Glutamatergic neuron (in vitro differentiated cells): ENCODE measurements at places on chromosomes 1 and 21. TPM values are rescaled to one million over a fixed set of nuclear protein-coding genes. Genes with fewer than 3 reads are reported as not detected.

Gene KCNE1
- 1.6 TPM for total RNA-seq

Gene PLA2G5
- not detected for total RNA-seq

DNA sequence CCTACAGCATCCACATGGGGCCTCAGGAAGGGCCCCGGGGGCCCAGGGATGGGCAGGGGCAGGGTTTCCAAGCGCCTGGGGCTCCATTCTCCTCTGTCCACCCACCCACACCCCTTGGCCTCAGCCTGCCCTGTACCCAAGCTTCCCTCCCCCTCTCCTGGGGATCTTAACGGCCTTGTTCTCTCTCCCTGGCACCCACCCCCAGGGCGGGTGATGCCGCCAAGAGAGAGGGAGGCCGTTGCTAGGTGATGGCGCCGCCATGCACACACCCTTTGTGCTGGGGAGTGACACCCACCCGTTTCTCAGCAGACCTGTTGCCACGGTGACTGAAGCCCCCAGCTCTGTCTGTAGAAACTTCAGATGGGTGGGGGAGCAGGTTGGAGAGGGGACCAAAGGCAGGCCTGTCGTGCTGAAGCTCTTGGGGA, 7.6 kb downstream of the GPR37L1 start:
- no peak for DNase-seq

Gene DNASE2B
- not detected for total RNA-seq

Gene CDC20
- 22.5 TPM for total RNA-seq

DNA sequence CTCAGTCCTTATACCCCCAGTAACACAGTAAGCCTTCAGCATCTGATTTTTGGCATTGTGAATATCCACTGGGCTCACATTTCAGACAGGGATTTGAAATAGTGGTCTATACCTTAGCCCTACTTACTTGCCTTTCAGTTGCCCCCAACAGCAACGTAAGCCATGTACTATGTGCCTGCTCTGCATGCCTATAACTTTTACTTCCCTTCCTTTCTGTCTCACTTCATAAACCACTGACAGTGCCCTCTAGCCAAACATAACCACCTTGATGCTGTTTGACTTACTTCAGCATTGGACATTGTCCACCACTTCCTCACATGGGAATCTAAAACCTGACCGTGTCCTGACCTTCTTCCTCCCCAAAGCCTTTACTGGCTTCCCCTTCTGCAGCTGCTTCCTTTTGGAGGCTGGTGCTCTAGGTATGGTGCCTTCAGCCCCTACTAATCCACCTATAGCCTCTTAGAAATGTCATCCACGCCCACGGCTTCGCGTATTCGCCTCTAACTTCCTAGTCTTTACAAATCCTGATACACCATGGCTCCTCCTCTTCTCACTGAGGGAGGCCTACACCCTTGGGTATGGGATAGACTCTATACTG, 3.6 kb upstream of the ZNF672 start:
- DNase-seq = no peak

GRCh38 chr1:224726441-224727182, 110.5 kb downstream of the CNIH3 start:
- DNase-seq = no peak

DNA sequence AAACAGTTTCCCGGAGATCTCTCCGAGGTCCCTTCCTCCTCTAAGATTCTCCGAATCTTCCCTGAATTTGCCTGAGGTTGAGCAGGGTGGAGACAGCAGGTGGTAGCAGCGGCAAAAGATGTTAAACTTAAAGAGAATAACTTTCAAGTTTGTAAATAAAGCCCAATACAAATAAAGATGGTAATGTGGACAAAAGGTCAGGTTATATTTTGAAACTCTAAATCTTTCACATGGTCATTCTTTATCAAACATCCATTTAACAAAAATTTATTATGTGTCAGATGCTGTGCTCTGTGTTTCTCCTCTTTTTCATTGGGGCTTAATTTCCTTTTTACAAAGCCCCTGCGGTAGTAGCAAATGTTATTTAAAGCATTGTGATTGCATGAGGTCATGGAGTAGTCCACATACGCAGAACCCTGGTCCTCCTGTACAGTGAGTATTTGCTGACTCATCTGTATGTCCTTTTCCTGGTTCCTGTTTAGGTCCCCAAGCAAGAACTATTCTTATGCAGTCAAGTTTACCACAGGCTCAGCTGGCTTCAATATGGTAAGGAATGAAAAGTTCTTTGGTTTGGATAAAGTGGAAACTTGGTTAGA, 119.2 kb downstream of the ITSN1 start:
- DNase-seq = no peak

- DNase-seq = no peak
These were observed 522.2 kb upstream of the NEGR1 start for GRCh38 chr1:72804541-72804940.

GRCh38 chr21:43203591-43203990, 34.8 kb downstream of the CRYAA start:
- DNase-seq = no peak

- no peak for DNase-seq
These were observed 166.7 kb downstream of the ADGRL4 start for GRCh38 chr1:78839704-78840277.

Gene RNU1-4
- total RNA-seq = 3,598 TPM

- no peak for DNase-seq
These were observed 101.5 kb downstream of the ATP1B1 start for GRCh38 chr1:169207797-169208520.

GRCh38 chr21:38879912-38880576, 74.3 kb downstream of the ETS2 start:
- DNase-seq = no peak

GRCh38 chr1:6426277-6426971, 1.8 kb downstream of the ESPN start:
- DNase-seq = no peak

Gene C1orf115
- 30.5 TPM for total RNA-seq

DNA sequence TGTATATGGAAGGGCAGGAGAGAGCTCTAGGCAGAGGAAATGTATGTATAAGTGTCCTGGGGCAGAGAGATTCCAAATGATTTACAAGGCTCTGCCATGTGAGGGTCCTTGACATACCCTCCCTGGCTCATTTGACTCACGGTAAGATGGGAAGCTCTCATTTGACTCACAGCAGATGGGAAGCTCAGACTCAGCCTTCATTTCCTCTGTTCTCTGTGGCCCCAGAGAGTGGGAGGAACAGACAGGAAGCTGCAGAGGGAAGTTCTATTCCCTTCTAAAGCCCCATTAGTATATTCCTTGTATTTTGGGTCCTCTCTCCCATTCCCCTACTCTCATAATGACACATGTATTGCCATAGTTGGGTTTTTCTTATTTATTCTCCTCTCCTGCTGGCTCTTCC, 44.9 kb downstream of the FOXD2 start:
- no peak for DNase-seq

Gene AMY1B
- total RNA-seq = not detected

DNA sequence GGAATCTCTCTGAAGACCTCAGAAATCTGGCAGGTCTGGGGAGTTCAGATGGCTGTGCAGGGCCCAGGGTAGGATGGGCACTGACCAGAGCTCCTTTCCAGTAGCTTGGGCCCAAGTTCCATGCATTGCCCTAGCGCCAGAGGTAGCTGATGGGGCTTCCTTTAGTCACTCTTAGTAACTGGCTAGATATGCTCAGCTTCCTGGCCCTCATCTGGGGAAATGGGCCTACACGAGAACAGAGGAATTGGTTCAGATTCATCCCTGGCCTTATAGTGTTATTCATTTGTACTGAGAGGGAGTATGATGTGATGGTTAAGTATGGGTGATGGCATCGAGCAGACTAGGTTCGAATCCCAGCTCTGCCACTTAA, 15.5 kb upstream of the PSMB2 start:
- DNase-seq = no peak

DNA sequence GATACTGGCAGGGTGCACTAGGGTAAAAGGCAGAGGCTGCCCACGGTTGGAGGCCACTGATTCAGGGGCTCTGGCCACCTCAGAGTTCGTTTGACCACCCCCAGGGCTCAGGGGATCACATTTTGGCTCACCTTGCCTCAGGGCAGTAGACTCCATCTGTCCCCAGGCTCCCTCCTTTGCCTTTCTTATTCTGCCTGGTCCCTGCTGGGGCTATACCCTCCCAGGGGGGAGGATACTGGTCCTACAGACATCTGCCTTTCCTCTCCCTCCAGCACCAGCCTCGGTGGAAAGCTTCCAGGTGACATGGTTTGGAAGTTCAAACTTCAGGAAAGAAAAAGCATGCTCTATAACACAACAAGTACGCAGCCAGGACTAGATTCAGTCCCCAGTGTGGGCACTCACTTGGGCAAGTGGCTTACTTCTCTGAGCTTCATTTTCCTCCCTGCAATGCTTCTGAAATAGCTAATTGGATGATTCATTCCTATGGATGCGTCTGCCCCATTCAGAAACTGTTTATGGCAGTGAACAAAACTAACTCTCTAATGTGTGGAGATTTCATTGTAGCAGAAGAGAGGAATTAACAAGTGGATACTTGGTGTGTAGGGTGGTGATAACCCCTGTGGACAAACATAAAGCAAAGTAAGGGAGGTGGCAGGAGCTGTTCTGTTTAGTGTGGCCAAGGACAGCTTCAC, 154.8 kb downstream of the TRABD2B start:
- DNase-seq = no peak

- DNase-seq = no peak
These were observed 6.0 kb downstream of the CADM3 start for GRCh38 chr1:159177272-159177907.

Gene TMEM79
- 2.4 TPM for total RNA-seq

DNA sequence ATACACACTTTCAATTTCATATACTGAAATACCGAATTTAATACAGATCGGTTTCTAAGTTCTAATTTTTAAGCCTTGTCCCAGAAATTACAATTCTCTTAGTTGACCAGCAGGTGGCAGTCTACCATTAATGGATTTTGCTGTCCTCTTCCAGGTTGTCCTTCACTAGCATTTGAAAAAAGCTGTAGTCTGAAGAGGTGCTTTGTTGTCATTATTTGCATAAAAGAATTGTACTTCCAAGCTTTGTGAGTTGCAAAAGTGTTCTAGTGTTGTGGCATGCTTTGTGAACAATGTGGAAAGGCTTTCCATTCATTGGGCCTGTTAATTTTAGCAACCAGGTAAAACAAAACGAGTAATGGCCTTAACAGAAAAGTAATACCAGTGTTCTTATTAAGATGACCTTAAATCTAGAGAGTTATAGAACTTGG, 193.6 kb downstream of the RPS6KC1 start:
- no peak for DNase-seq

DNA sequence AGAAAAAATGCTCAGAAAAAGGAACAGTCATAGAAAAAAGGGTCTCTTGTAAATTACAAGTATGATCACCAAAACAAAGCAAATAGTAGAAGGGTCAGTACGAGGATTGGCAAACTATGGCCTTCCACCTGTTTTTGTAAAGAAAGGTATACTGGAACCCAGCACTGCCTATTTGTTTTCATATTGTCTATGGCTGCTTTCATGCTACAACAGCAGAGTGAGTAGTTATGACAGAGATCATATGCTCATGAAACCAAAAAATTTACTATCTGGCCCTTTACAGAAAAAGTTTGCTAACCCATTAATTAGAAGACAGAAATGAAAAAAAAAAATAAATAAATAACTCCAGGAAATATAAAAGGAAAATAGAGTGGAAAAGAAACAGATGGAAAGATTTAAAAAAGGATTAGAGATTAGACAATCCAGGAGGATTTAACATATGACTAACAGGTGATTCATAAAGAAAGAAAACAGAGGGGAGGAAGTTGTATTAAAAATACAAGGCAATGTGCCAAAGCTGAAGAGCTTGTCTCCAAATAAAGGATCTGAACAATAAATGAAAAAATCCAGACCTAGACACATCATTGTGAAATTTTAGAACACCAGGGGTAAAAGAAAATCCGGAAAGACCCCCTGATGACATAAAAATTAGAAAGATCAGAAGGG, 108.5 kb upstream of the SERTAD4 start:
- DNase-seq = no peak

Gene GREM2
- total RNA-seq = 3.7 TPM

DNA sequence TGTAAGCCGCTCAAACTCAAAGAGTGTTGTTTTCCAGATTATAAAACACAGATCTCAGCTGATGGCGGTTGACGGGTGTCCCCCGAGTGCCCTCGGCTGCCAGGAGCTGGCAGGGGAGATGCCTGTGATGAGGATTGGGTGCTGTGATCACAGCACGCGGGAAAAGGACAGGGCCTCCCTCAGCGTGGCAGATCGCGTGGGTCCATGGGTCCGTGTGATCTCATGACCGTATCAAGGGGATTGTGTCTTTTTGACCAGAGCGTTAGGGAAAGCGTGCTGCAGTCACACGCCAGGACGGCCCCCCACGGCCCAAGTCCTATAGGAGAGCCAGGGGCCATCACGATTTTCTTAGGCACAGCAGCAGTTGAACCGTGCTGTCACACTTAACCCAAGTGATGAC, 51.9 kb downstream of the PDE9A start:
- no peak for DNase-seq

DNA sequence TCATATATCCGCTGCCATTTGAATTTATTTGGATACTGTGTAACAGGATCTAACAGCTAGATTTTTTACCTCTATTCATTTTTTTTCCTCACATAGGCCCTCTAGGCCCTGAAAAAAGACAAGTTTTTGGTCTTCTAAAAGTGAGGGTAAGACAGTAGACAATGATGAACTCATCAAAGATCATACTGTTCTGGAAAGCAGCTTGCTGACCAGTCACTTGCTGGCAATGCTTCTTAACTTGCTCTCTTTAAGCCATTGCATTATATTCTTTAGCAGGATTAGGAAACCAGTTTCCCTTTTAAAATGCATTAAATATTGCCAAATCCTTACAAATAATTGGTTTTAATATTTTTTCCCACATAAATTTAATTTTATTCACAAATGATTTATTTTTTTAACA, 65.5 kb downstream of the SYT14 start:
- DNase-seq = no peak

DNA sequence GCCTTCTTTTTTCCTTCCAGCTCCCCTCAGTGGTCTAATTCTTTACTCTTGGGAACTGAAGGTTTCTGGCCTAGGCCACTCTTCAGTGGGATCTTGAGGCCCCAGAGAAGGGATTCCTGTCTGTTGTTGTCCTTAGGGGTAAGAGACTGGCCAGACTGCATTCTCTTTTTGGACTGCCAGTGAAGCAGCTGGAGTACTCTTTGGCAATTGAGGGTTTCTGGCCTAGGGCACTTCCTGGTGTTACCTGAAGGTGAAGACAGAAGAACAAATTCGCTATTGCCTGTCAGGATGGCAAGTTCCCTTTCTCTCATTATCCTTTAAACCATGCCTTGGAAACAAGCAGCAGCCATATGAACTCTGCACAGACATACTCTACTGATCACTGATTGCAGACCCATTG, 286.6 kb upstream of the ZP4 start:
- no peak for DNase-seq

Gene TEX38
- not detected for total RNA-seq

Gene SIM2
- 4.8 TPM for total RNA-seq

Gene EXO5
- 11.9 TPM for total RNA-seq
